Dermis blood vessel endothelial cell (primary cell): ENCODE measurements at places on chromosomes 5 and 9. TPM values are rescaled to one million over a fixed set of nuclear protein-coding genes. Genes with fewer than 3 reads are reported as not detected.

- no peak for DNase-seq
Measured at GRCh38 chr5:67205981-67206380, 9.4 kb upstream of the CD180 start.

DNA sequence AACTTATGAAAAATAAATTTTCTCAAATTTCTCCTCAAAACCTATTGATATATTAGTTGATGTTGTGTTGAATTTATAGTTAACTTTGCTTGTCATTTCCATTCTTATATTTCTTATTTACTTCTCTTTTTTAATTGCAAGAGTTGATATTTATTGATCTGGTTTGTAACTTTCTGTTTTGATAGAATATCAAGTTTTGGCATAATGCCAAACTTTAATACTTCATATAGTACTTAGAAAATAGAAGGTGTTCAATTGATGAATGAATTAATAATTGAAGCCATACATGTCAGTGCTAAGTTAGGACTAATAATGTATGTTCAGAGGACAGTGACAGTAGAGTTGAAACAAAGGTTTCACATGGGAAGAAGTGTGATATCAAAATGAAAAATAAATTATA lies 27.9 kb downstream of the ERCC6L2 start:
- no peak for DNase-seq

GRCh38 chr5:67971971-67972821 lies 243.4 kb upstream of the PIK3R1 start:
- DNase-seq: peak; percentile 69

DNA sequence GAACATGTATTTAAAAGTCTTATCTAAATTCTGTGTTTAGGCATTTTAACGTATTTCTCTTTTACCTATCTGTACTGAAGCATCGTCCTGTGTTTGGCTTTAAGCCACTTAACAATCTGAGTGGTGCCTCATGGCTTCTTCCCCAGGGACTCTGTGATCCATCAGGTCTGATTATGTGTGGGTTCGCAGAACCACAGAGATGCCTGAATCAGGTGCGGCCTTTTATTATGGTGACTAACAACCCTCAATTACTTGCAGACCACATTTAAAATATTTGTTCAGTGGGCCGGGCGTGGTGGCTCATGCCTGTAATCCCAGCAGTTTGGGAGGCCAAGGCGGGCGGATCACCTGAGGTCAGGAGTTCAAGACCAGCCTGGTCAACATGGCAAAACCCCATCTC lies 39.6 kb upstream of the SAP30L start:
- no peak for DNase-seq

OSMR gene
- 24.2 and 30.0 TPM in 2 replicates for total RNA-seq

TICAM2 gene
- total RNA-seq: 0.17 and 0.93 TPM in 2 replicates

SLC46A2 gene
- not detected in 2 replicates for total RNA-seq
